ENCODE measurements at places on chromosomes 1 and 21.

GRCh38 chr1:87508247-87508787 lies 179.6 kb downstream of the LMO4 start:
- DNase-seq: no peak

DNA sequence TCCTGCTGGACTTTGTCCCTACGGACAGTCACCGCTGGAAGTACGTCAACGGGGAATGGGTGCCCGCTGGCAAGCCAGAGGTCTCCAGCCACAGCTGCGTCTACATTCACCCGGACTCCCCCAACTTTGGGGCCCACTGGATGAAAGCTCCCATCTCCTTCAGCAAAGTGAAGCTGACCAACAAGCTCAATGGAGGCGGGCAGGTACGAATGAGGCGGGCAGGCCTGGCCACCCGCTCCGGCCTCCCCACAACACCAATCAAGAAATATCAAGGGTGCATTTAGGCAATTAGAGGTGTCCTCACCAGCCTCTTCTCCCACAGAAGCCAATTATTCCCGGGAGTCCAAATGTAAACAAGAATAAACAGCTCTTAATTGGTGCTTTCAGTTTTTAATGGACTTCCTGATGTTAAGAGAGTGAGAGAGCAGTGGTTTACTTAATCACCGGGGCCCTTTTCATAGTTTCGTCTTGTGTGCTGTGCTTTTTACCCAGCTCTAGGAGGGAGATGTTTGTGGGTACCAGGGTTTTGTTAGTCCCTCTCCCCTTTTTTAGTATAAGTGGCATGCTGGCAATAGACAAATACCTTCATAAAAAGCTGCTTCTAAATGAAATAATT lies 10.7 kb downstream of the TBX19 start:
- DNase-seq: peak; percentile 88

DNA sequence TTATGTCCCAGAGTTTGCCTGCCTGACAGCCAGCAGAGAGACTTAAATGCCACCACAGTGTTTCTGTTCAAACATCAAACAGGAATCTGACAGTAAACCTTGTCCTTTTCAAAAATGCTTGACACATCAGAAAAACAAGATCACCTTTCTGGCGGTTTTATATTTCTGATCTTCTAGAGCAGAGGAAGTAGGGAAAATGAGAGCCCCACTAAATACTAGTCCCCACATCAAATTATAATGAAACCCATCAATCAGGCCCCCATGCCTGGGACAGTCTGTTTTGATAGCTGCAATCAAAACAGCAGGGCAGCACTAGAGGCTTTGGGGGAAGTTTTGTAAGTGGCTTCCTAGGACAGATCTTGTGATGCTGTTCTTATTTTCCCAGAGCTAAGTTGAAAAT lies 129.3 kb downstream of the CNIH3 start:
- DNase-seq: no peak

- no peak for DNase-seq
Observed at GRCh38 chr1:184945678-184946412, 28.5 kb downstream of the NIBAN1 start.

DNA sequence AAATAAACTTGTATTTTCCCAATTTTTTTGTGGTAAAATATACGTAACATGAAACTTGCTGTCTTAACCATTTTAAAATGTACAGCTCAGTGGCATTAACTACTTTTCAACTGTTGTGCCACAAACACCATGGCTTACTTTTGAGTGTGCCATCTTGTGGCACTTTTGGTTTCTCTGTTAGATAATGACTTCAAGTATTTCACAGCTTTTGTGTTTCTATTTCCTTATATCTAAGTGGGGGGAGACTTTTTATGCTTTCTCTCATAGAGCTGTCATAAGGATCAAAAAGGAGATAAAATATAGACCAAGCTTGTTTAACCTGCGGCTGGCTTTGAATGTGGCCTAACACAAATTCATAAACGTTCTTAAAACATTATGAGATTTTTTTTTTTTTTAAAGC lies 44.3 kb downstream of the CDC14A start:
- no peak for DNase-seq

Measured in COR-L47 (cell line).